ENCODE measurements at places on chromosomes 5 and 9. TPM values are rescaled to one million over a fixed set of nuclear protein-coding genes. Genes with fewer than 3 reads are reported as not detected.

TSC1 gene
- polyA plus RNA-seq, result 67.4 TPM

GLDC gene
- polyA plus RNA-seq, result 19.6 TPM

KCNIP1 gene
- polyA plus RNA-seq, result 10.7 TPM

DNAJC18 gene
- polyA plus RNA-seq, result 27.5 TPM

SLC6A7 gene
- not detected for polyA plus RNA-seq

IL9 gene
- not detected for polyA plus RNA-seq

NRARP gene
- 5.7 TPM for polyA plus RNA-seq

IFNK gene
- polyA plus RNA-seq, result not detected

DNA sequence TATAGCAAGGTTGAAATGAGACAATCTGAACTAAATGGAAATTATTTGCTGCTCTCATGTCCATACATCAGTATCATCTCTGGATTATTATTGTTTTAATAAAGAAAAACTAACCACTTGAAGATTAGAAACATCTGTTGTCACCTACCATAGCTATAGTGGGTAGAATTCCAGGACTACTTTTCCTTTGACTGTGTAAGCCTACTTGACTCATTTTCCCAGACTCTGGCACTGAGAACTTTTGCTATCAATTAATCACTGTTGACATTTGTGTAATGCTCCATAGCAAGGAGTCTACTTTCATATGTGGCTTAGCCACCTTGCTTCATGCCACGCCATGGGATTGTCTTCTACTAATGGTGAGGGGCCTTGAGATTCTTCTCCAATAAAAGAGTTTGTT lies 59.9 kb upstream of the ARRDC3 start:
- no peak for DNase-seq

- DNase-seq, result no peak
Measured at GRCh38 chr5:122639033-122639432, 135.8 kb upstream of the SNX2 start.

GRCh38 chr5:96157077-96157780 lies 195.6 kb upstream of the ELL2 start:
- no peak for DNase-seq

GRCh38 chr5:32955814-32956213 lies 244.7 kb downstream of the NPR3 start:
- DNase-seq, result no peak

DNA sequence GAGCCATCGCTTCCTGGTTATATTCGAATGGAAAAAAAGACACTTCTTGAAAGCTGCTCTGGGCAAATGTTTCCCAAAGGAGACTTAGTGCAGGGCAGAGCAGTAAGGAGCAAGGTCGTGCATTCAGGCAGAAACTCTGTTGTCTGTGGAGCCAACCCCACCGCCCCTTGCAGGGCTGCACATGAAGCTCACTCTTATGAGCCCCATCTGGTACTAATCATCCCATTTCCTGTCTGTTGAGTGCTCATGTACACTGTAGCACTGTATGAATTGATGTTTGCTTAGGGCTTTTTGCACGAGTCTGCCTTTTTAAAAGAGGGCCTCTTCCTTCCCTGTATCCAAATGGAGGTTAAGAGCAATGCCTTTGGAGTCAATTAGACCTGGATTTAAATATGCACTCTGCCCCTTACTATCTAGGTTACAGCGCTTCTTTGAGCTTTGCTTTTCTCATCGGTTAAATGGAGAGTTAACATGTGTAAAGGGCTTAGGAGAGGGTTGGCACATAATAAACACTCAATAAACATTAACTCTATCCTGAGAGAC lies 25.4 kb downstream of the HMHB1 start:
- no peak for DNase-seq

GRCh38 chr5:73120222-73121118 lies at the start of gene TMEM171:
Gene TMEM171, plus strand, starts transcription at chr5:73120575. Its CDS starts 2,799 bp downstream, at chr5:73123374.
- DNase-seq, result no peak

- no peak for DNase-seq
Measured at GRCh38 chr5:156528673-156529072, 201.7 kb downstream of the SGCD start.

DNA sequence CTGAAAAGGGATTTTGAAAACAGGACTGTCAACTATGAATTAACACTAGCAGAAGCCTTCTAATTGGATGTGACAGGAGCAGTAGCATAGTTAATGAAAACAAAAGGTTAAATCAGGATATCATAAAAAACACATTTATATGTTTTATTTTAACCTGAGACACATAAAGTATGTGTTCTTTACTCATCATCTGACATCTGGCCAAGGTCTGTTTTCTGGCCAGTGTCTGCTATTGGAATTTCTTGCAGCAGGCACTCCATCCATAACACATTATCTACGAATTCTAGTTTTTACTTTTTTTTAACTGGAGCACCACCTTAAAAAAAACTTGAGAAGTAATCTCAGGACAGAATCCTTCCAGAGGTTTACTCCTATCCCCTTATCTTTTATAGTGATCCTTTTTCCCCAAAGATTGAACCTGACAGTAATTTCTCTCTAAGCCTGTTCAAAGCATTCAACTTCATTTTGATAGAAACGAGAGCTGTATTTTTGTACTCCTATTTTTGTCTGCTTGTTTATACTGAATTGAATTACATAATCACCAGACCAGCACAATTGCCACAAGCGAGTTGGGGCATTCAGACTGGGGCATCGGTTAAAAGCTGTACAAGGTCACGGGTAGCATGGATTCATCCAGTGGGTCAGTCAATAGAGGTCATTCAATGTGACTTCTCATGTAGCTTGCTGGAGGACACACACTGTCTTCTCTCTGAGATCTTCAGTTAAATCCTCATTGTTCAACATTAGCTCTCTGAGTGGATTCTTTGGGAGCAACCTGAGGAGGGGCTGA lies 205.6 kb upstream of the CLINT1 start:
- no peak for DNase-seq

DNA sequence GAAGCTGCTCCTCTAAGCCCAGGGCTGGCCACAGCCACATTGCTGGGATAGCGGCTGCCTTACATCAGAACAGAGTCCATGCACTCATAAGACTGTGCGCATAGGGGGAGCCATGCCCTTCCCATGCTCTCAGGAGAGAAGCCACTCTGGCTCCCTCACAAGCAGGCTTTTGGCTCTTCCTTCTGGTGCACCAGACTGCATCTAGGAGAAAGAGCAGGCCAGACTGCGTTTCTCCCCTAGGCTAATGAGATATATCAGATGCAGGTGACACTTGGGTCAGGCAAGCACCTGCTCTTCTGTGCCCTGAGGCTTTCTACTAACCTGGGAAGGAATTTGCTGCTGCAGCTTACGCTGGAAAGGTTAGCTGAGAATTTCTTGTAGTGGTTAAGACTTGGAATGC lies 43.2 kb upstream of the BRINP1 start:
- no peak for DNase-seq

DNA sequence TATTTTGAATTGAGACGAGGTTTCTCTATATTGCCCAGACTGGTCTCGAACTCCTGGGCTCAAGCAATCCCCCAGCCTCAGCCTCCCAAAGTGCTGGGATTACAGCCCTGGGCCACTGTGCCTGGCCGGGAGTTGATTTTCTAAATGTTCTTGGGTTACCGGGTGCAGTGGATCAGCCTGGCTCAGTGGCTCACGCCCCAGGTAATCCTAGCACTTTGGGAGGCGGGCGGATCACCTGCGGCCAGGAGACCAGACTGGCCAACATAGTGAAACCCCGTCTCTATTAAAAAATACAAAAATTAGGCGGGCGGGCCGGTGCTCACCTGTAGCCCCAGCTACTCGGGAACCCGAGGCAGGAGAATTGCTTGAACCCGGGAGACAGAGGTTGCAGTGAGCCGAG lies 106.9 kb upstream of the LARP1 start:
- DNase-seq, result no peak

DNA sequence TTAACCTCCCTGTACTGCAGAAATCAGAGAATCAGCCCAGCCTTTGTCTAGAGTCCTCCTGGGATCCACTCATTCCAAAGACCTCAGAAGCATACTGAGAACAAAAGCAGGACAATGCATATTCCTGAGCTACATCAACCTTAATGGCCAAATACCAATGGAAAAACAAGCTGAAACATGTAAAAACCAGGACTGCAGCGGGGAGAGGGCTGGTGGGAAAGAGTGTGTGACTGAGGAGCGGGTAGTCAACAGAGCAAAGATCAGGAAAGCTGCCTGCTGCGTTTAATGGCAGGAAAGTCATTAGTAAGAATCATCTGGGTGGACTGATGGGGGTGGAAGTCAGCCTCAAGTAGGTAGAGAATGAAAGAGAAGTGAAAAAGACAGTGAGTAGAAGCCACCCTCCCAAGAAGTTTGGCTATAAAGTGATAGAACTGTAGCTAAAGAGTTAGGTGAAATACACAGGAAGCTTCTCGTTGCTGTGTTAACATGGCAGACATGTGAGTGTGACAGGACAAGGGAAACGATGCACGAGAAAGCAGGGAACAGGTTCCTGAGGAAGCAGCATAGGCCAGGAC lies 88.1 kb downstream of the OTULIN start:
- no peak for DNase-seq

DNA sequence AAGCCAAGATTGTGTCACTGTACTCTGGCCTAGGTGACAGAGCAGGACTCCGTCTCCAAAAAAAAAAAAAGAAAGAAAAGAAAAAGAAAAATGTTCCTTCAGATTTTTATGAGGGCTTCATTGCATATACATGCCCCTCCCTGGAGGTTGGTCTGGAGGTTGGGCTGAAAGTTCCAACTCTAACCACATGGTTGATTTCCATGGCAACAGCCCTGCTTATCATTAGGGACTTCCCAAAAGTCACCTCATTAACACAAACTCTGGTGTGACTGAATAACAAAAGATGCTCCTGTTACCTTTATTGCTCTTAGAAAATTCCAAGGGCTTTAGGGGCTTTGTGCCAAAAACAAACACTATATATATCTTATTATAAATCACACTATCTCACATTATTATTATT lies 113.8 kb downstream of the TMC1 start:
- no peak for DNase-seq

DNA sequence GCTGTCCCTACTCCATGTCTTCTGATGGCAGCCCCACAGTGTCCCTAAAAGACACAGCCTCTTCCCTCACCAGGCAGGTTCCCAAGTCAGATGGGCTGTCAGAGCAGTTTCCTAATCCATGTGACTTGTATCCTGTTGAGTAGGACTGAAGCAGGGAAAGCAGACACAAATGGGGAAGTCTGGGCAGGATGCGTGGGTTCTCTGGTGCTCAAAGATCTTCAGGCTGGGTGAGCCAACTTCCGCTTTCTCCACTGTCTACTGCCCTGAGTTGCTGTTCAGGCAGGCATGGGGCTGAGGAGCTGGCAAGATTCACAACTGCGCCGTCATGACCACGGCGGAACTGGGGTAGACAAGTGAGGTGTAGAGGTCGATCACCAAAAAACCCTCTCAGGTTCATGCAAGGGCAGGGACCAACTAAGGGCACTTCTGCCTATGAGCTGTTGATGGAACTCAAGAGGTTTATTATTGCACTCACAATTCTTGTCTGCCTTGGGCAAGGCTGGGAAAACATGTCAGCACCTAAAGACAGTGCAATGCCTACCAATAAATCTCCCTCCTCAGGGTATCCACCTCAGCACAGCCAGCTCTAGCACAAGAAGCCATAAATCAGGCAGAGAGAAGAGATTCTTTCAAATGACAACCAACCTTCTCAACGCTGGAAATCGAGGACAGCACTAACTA lies 83.4 kb downstream of the RAPGEF1 start:
- DNase-seq, result no peak

- DNase-seq, result no peak
Measured at GRCh38 chr9:69452110-69452782, 127.2 kb downstream of the ENTREP1 start.

- DNase-seq, result no peak
Measured at GRCh38 chr5:119358530-119358900, 2.7 kb downstream of the TNFAIP8 start.

DNA sequence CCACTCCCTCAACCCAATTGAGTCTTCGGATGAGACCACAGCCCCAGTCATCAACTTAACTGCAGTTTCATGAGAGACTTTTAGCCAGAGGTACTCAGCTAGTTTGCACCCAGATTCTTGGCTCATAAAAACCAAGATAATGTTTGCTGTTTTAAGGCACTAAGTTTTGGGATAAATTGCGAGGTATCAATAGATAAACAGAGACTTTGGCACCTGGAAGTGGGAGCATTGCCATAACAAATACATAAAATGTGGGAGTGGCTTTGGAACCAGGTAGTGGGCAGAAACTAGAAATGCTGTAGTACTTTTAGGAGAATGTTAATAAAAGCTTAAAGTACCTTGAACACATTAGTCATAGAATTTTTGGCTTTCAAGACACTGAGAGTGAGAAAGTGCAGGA lies 439.8 kb downstream of the SH3GL2 start:
- no peak for DNase-seq
